ENCODE measurements at places on chromosomes 4 and X. TPM values are rescaled to one million over a fixed set of nuclear protein-coding genes. Genes with fewer than 3 reads are reported as not detected.

DNA sequence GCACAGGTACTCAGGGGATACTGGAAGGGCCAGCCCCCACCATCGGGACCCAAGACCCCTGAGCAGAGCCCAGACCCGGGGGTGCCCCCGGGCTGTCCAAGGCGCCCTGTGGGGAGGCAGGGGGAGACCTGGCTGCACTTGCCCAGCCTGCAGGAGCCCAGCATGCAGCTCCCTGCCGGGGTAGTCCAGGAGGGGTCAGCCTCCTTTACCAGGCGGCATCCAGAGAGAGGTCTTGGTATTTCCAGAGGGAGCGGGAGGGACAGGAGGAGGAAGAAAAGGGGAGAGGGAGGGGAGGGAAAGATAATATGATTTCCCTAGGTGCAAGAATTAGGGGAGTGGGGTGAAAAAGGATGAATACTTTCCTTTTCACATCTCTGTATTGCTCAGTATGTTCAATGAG lies 97.5 kb downstream of the ABLIM2 start:
- no peak for DNase-seq

GRCh38 chrX:133389975-133390374 lies 25.3 kb downstream of the GPC4 start:
- no peak for DNase-seq

DNA sequence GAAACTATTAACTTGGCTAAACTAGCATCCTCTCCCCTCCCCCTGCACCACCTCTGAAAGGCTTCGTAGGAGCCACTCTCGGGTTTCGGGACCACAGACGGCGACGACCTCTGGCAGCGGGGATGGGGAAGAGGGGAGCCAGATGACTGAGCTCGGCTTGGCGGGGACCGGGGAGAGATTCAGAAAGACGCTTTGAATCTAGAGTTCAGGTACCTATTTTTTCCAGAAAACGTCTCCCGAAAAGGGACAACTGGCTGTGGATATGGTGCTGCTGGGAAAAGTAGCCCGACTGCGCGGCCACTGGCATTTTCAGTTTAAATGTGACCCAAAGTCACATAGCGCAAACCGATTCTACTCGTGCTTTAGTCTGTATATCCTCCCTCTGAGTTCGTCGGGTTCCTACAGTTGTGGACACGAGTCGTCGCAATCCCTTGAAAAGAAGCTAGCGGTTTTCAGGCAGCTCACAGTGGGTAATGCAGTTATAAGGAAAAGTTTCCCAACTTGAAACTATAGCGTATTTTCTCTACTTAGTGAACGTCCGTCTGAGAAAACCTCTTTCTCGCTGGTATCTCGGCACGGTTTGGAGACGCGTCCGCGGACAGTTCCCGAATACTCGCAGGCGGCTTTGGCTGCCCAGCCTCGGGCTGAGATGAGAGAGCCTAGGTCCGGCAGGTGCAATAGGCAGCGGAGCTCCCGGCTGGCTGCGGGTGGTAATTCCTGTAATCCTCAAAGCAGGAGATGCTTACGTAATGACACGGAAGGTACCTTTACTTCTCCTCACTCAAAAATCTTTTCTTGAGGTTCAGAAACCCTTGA lies 1.3 kb downstream of the PARM1 start:
- DNase-seq, result peak; percentile 38

DNA sequence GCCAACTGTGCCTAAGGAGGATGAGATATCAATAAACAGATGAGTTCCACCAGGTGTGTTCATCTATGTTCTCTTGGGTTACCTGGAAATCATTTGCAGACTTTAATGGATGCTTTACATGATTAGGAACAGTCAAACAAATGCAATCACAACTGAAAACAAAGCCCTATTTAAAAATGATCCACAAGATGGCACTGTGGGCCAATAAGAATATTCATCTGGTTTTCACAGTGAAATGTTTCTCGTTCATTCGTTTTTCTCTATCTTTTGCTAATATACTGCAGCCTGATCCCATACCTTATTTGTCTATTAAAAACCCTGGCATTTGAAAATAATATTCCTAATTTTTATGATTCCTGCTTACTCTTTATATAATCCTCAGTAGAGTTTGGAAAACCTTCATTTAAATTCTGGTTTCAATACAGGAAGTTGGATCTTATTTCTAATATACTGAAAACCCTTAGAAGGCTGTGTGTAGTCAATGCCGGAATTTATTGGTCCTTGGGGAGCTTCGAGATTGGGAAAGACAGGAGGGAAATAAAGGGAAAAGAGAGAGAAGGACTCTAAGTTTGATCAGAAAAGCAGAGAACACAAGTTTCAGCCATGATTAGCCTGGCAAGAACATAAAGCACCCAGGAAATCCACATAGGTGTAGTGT lies 63.8 kb upstream of the TAPT1 start:
- peak; percentile 76 for DNase-seq

- DNase-seq, result no peak
These were observed 145.8 kb upstream of the SFRP2 start for GRCh38 chr4:153934688-153935017.

SRPK3 gene
- 0.40 TPM for total RNA-seq

PPAT gene
- 8.9 TPM for total RNA-seq

CXorf58 gene
- not detected for total RNA-seq

All from lung microvascular endothelial cell (primary cell).